ENCODE measurements at places on chromosomes 3 and 15.

DNA sequence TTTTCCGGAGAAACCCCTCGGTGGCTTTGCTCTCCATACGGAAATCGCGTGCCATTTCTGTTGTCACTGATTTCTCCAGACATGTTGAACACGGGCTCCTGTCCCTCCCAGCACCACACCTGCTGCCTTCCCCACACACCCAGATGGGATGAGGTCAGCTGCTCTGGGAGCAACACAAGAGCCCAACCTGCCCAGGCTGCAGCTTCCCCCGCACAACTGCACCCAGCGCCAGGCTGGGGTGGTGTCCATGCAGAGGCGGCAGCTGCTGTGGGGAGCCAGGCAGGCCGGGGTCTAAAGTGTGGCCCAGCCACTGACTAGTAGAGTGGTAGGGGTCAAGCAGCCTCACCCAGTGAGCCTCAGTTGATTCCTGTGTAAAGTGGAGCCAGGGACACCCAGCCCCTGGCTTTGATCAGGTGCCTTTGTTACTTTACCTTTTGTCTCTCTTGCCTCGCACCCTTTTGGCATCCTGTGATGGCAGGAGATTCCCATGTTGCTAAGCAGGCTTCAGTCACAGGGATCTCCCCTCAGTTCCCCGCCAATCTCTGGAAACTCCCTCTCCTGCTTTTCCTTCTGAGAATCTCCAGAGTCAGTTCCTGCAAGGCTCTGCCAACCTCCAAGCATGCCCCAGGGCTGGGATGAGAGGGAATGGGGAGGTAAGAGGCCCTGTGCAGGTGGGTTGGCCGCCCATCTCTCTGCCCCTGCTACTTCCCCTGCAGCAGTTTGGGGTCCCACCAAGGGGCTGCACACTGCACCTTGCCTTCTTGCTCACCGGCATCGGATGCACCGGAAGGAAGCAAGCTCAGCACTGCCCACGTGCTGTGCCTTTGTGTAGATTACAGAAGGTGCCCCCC is 91.8 kb upstream of the ALDH1A3 start:
- no peak for DNase-seq

GRCh38 chr15:84962955-84963354 is 18.7 kb upstream of the PDE8A start:
- DNase-seq: no peak

- DNase-seq: no peak
These were observed 294.0 kb upstream of the SOX2 start for GRCh38 chr3:181417748-181418147.

DNA sequence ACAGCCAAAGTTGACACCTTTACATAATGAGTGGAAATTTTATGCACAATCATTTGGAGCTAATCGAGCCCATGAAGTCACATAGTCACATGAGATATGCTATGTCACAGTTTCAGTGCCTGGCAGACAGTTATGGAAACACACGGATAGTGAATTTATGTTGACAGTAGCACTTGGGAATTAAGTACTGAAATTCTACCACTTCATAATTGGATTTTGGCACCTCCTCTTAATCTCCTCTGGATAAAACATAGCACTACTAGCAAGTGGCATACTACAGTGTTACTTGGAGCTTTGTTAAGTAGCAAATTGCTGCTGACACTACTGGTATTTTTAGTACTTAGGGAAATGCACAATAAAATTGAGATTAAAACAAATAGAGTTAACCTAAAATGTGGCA is 1679.4 kb downstream of the OTOL1 start:
- no peak for DNase-seq

GRCh38 chr3:120670576-120670975 is 11.5 kb downstream of the HGD start:
- DNase-seq: no peak

DNA sequence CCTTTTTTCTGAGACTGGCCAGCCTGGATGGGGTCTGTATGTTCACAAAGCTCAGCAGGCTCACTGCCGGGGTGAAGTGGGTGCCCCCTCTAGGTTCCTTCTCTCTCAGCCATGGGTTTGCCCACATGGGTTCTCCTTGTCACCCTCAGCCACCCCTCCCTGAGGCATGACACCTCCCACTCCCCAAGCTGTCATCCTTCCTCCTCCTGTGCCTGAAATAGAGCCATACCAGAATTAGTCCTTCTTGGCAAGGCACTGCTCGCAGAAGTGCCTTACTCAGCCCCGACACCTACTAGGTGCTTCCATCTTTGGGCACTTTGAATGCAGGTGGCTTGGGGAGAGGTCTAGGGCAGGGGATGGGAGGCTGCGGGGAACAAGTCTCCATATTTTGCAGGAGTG is 62.9 kb upstream of the SEC13 start:
- no peak for DNase-seq

DNA sequence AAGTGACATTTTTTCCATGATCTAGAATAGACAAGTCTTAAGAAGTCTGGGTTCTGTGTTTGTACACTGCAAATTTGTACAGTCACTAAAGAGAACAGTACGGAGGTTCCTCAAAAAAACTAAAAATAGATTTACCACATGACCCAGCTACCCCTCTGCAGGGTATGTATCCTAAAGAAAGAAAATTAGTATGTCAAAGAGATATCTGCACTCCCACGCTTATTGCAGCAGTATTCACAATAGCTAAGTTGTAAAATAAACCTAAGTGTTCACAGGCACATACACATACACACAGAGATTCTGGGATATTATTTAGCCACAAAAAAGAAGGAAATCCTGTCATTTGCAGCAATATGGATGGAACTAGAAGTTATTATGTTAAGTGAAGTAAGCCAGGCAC is 120.4 kb downstream of the ZIC1 start:
- DNase-seq: no peak

GRCh38 chr3:32367442-32367841 is 24.2 kb upstream of the CMTM7 start:
- DNase-seq: no peak

DNA sequence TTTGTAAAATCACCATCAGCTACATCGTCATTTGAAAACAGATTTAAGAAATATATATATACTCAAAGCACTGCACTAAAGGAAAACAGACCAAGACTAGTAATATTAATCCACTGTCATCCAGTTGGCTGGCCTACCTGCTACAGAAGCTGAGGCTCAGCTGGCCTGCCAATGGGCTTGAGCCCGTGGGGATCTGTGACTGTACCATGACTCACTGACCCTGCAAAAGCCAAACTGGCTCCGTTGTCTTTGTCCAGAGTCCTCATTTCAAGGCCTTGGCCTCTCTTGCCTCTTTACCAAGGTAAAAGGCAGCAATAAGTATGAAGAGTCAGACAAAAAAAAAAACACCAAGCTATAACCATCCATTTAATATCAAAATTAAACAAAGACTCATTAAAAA is 463.5 kb upstream of the RASGRP1 start:
- DNase-seq: no peak

DNA sequence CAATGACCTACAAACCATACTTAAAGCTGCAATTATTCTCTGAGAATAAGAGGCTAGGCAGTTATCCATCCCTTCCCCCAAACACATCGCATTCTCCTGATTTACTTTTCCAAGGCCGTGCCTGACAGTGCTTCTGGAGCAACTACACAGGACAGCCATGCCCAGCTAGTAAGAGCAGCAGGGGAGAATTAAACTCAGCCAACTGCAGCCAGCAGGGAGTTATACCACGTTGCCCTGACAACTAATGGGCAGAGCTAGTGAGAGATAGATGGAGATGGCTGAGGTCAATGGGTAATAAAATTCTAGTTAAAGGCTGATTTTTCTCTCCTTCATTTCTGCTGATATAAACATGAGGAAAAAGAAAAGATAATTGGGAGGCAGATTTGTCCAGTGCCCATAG is 193.8 kb upstream of the PPP2R3A start:
- DNase-seq: no peak

DNA sequence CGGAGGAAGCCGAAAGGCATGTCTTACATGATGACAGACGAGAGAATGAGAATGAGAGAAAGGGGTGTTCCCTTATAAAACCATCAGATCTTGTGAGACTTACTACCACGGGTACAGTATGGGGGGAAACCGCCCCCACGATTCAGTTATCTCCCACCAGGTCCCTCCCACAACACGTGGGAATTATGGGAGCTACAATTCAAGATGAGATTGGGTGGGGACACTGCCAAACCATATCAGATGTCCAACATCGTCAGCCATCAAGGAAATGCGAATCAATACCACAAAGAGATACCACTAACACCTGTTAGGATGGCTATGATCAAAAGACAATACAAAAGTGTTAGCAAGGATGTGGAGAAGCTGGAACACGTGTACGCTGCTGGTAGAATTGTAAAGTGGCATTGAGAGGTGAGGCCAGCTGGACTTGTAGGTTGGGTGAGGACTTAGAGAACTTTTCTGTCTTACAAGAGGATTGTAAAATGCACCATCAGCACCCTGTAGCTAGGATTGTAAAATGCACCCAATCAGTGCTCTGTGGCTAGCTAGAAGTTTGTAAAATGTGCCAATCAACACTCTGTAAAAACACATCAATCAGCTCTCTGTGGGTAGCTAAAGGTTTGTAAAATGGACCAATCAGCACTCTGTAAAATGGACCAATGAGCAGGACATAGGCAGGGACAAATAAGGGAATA is 37.5 kb downstream of the VGLL4 start:
- DNase-seq: no peak

GRCh38 chr3:119170821-119171220 is 2.6 kb upstream of the UPK1B start:
- DNase-seq: no peak

Data from activated effector memory CD4-positive, alpha-beta T cell treated with Interleukin-2 at 50 U/mL for 16 hours (primary cell).